Activated CD4-positive, CD25-positive, alpha-beta regulatory T cell (primary cell): ENCODE measurements at places on chromosomes 11 and 22.
A peak's percentile ranks its signal among the peaks of the same experiment; 100 is the strongest.

DNA sequence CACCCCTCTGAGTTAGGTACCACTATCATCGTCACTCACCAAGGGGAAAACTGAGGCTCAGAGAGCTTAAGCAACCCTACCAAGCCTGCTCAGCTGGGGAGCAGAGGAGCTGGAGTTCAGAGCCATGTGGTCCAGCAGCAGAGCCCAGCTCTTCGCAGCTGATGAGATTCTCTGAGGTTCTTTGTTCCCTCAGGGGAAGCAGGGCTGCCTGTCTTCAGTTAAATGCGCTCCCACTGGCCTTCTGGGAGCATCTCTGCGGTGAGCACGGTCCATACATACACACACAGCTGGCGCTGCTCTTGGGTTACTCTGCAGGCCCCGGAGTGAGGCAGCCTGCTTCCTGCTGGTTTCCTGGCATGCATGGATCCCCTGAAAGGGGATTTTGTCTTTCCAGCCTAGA, 5.2 kb upstream of the PTGDR2 start:
- no peak for DNase-seq

DNA sequence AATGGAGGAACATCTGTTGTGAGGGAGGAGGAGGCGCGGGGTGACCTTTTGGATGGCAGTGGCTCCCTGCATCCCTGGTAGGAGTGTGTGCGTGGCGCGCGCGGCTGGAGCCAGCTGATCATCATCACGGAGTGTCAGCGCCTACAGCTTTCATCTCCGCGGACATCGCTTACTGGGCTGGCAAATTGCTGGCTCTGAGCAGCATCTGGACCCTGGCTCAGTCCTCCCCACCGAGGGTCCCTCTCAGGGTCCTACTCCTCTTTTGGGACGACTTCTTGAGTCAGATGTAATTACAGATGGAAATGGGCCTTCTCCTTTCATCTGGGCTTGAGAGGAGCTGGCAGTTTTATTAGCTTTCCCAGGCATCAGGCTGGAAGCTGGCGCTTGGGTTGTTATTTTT, 85.3 kb downstream of the CACNA1I start:
- no peak for DNase-seq

DNA sequence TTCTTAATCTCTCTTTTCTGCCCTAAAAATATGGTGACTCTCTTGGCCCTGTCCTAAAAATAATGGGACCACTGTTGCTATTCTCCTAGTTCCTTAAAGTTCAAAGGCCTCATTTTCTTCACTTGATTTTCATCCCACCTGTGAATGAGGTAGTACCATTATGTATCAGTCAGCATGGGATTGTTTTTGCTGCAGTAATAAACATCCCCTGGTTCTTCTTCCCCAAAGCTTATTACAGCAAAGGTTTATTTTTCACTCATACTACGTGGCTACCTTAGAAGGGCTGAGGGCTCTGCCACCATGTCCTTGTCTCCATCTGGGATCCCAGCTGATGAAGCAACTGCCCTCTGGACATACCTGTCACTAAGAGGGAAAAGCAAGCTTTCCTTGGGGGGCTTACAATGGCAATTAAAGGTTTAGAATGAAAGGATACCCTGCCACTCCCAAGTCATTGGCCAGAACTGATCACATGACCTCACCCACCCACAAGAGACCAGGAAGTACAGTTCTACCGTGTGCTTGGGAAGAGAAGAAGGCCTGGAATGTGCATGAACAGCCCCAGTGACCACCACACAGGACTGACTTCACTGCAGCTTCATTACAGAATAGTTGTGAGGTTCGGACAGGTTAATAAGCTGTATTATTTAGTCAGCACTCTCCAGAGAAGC, 7.8 kb downstream of the TTC38 start:
- DNase-seq: no peak

DNA sequence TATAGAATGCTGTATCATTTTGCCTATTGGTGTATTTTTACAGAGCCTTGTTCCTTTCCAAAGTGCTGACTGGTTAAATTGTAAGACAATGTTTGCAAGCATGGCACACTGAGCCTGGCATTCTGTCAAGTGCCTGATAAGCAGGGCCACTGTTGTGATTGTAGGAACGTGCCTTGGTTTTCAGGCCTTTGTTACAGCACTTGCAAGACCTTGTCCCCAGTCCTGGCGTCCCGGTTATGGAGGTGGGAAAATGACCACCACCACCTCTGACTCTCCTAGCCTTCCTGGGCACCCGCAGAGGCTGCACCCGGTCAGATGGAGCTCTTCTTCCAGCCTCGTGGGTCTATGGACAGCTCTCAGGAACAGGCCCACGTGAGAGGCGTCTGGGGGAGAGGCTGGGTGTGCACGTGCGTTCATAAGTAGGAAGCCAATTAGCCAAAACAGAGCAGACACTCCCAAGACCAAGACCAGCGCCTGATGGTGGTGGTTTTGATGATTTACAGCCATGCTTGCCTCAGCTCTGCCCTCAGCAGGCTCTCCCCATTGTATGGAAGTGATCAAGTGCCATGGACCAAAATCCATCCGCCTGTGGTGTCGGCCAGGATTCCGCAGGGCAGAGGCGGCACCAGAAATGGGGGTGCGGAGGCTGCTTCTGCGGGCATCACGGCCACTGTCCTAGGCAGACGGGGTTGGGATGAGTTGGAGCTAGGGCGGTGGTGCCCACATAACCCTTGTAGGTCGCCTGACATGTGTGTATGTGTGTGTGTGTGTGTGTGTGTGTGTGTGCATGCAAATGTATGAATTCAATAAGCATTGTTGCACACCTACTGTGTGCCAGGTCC, 89.8 kb downstream of the RTL6 start:
- DNase-seq: no peak

- DNase-seq: no peak
Observed at GRCh38 chr11:74730571-74731260, 510 bp downstream of the CHRDL2 start.

DNA sequence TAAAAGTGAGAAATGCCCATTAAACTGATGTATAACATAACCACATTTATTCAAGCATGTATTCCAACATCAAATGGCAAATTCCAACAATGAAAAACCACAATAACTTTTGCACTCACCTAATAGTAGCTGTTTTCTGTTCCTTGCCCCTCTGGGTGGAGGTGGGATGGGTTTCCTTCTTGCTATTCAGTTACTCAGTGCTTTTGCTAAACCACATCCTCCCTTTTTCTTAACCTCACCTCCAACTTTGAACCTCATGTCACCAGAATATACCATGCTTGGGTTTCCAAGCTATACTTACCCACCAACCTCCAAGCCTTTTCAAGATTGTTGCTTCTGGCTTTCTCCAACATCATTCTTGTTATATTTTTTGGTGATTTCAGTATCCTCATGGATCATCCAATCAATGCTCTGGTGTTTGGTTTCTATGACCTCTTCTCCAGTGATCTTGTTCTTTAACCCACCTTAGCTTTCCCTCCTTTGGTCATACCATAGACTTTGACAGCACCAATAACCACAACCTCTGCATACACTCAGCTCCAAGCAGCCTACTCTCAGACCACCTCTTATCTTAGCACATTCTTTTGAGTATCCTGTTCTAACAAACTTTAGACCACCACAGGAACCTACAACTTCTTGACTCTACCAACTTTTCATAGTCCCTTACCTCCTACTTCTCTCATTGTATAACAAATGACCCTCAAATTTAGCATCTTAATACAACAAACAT, 3.2 kb upstream of the CCDC15 start:
- DNase-seq: no peak

- no peak for DNase-seq
Observed at GRCh38 chr11:100757646-100758045, 70.6 kb downstream of the ARHGAP42 start.

GRCh38 chr22:31082606-31083376, 1.7 kb downstream of the SMTN start:
- peak; percentile 17 for DNase-seq

DNA sequence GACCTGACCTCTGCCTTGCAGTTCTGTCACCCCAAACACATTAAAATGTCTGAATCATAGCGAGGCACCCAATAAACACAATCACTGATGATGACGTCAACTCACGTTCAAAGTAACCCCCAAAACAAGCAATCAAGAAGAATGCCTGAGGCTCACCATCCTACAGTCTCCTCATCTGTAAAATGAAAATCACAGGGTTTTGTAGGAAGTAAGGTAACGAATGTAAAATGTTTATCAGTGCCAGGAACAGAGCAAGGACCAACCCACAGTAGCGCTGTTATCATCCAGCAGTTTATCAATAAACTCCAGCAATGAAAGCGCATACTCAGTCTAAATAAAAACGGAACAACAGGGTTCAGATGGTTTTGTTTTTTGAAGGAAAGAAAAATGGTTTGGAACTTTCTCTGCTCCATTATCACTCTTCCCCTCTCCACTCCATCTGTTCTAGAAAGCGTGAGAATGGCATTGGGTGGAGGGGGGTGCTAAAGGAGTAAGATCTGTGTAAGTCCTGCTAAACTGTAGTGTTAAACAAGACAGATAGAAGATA, 110.5 kb downstream of the MICAL3 start:
- no peak for DNase-seq

- DNase-seq: no peak
Observed at GRCh38 chr11:64580412-64580811, 10.6 kb upstream of the SLC22A12 start.
